ENCODE measurements at places on chromosomes 7 and 10.

- no peak for DNase-seq
Observed at GRCh38 chr7:51467384-51468017, 150.9 kb upstream of the COBL start.

DNA sequence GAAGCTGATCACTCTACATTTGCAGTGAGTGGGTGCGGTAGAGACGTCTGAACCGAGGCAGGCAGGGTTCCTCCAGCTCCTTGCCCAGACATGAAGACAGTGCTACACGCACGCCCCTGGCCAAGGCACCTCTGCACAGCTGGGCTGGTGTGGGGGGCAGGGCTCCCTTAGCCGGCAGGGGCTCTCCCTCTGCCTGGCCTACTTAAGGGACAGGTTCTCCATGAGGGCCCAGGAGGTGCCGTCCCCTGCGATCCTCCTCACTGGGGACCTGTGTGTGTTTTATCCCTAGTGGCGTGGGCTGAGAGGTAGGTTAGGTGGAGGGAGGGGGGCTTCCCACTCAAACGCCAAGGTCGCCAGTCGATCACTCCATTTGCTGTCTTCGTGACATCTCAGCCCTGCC lies 35.3 kb downstream of the IL15RA start:
- DNase-seq, result no peak

- DNase-seq, result no peak
Observed at GRCh38 chr7:81845744-81846241, 75.9 kb upstream of the HGF start.

- DNase-seq, result no peak
Observed at GRCh38 chr7:156039971-156040677, 227.9 kb upstream of the SHH start.

- DNase-seq, result no peak
Observed at GRCh38 chr10:93875032-93875358, 18.8 kb upstream of the SLC35G1 start.

DNA sequence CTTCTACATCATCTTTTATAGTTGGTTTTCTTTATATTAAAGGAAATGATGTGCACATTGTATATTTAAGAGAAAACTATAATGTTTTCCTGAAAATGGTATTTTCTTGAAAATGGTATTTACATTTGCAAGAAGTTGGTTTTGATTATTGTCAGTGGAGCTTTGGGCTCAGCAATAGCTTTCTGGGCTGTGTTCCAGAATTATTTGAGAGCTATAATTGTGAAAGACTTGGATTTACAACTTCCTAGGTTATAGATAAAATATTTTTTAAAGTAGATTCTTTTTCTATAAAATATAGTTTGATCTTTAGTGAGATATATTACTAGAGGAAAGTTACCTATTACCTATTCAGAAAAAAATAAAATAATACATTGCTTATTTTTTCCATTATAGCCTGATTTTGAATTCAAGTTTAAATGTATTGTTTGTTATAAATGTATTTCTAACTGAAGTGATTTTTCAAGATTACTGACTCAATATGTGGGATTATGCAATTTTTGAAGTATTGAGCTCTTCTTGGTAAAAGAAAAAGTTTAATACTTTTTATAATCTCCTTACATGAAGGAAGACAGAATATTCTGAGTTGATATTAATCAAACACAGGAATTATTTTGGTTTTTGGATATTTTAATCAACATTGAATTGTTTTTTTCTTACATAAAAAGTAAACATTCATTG lies 20.2 kb downstream of the GNAI1 start:
- DNase-seq, result no peak

DNA sequence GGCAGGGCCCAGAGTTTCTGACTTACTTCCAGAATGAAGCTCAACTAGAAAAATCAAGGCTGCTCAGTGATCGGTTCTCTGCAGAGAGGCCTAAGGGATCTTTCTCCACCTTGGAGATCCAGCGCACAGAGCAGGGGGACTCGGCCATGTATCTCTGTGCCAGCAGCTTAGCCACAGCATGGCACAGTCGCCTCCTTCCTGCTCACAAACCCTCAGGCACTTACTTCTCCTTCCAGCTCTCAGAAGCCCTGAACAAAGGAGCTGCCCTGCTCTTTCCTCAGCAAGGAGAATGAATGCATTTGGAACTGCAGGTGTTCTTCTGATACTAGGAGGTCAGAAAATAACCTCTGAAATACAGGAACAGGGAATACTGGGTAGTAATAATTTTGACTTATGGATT lies 219.7 kb upstream of the PRSS1 start:
- no peak for DNase-seq

GRCh38 chr7:52450816-52451215 lies 584.6 kb upstream of the POM121L12 start:
- no peak for DNase-seq

- DNase-seq, result no peak
Observed at GRCh38 chr7:99331002-99331401, 5.3 kb downstream of the ARPC1A start.

DNA sequence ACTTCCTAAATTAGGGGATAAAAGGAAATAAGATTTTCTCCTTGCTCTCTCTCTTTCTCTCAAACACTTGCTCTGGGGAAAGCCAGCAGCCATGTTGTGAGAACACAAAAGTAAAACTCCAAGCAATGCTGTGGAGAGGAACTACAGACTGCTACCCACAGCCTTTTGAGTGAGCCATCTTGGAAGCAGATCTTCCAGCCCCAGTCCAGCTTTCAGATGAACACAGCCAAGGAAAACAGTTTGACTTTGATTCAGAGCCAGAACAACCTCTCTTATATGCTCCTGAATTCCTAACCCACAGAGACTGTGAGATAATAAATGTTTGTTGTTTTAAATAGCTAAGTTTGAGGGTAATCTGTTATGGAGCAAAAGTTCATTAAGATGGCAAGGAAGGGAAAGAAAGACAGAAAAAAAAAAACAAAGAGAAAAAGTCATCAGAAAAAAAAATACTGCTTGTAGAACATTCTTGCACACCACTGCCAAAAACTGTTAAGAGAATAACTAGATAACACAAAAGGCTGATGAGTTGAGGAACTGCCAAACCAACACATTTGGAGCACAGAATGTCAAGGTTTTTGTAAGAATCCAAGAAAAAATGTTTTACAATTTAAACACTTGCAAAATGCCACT lies 20.9 kb upstream of the PRKAR2B start:
- no peak for DNase-seq

GRCh38 chr7:39407723-39408122 lies 158.5 kb upstream of the YAE1 start:
- DNase-seq, result no peak

DNA sequence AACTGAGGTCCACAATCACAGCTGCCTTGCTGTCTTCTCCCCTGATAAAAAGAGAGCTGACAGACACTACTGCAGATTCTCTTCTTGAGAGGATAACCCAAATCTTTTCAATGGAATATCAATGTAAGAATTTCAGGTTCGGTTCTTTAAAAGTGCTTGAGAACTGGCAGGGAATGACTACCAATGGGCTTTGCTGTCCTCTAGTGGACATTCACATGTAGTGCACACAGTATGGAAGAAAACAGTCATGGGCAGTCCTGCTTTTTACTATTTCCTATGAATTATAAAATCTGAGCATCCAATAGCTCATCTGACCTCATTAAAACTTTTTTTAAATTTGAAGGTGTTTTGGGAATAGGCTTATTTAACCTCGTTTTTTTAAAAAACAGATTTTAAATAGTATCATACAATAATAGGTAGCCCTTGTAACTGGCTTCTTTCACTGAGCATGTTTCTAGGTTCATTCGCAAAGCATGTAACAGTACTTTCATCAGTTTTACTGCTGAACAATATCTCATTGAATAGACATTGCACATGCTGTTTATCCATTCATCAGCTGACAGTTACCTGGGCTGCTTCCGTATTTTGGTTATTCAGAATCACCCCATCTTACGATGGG lies 18.3 kb downstream of the FZD9 start:
- no peak for DNase-seq

DNA sequence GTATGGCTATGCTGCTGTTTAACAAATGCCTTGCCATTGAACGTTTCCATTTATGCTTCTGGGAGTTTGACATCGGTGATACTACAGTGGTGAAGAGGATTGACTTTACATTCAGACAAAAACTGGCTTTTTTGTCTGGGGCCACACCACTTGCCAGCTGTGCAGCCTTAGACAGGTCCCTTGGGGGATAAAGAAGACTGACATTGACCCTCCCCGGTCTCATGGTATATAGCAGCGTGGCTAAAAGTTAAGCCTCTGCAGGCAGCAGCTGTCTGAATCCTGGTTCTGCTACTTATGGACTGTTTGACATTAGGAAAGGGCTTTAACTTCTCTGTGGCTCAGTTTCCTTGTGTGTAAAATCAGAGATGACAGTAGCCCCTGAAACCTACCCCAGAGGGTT lies 42.0 kb upstream of the PTF1A start:
- no peak for DNase-seq

- DNase-seq, result no peak
Observed at GRCh38 chr10:88526501-88527105, 56.5 kb downstream of the RNLS start.

DNA sequence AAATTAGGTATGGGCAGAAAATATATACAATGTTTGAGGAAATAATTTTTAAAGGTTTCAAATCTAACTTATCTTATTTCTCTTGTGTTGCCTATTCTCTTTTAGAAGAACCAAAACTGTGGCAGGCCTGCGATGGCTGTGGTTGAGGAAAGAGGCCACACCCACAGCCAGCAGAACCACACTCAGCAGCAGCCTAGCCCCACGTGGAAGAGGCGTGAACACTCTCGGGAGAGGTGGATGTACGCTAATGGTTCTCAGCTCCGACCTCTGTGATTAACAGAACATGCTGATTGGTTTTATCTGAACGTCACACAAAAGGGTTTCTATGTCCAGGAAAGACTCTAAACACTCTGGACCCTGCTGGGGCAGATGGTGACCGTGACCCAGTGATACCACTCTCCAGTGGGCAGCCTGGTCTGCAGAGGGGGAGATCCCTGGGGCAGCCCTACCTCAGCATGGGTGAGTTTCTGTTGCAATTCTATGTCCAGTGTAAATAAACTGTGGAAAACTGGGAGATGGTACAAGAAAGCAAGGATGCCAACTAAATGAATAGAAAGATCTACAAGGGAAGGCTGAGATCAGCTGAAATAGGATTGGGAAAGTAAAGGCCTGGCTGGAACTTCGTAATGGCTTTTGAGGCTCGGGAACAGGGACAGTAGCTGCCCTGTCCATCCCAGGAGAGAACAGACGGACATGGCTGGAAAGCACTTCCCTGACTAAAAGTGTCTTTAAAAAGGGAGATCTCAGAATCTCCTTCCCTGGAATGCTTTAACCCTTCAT lies 26.6 kb downstream of the DIP2C start:
- DNase-seq, result no peak

- no peak for DNase-seq
Observed at GRCh38 chr7:69568266-69568665, 30.0 kb upstream of the AUTS2 start.

DNA sequence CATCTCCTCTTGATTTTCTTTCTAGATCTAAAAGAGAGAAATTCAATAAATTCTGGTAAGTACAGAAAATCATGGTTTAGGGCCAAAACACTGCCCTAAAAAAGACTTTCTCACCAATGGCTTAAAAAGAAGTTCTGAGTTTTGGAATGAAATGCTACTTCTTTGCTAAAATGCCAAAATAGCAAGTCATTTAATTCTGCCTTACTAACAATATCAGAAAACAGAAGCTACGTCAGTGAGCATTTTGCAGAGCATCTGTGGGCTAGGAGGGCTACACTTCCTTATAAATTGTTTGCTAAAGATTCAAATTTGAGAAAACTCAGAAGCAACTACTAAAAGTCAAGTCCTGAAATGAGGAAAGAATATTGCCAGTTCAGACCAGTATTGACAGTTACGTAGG lies 560.8 kb upstream of the CELF2 start:
- no peak for DNase-seq

DNA sequence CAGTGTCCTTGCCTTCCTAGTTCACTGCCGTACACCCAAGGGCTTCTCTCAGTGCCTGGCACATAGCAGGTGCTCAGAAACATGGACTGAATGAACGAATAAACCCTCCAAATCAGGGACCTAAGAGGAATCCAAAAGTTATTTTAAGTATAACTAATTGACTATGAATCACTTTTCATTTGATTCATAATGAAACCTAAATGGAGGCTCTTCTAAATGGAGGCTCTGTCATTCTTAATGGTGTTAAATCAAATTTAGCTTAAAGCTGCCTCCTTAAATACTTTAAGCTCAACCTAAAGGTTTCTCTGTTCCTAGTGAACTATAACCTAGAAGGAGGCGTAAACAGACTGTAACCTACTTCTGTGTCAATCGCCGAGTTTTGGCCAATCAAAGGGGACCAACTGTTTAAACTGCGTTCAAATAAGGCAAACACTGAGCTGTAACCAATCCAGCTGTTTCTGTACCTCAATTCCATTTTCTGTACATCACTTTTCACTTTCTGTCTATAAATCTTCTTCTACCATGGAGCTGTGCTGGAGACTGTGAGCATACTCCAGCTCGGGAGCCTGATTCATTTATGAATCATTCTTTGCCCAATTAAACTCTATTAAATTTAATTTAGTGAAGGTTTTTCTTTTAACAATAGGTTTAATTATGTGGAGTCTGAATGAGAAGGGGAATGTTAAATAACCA lies 11.0 kb downstream of the PYROXD2 start:
- DNase-seq, result no peak

GRCh38 chr7:76368190-76368589 lies 9.4 kb upstream of the YWHAG start:
- DNase-seq, result no peak

DNA sequence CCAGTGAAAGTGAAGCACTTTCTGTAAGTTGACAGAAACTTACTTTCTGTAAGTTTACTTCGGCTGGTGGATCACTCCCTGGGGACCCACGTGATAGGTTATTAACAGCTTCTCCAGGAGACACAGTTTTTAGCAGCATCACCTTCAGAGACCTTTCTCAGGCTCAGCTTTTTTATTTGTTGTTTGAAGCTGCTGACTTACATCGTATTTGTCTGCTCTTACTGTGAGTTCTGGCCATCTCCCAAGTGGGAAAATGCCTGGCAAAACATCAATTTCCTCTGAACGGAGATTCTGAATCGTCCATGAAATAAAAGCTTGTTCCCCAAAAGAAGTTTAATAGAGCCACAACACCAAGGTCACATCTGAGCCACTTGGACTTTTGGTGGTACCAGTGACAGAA lies 178.7 kb upstream of the PODXL start:
- DNase-seq, result no peak

DNA sequence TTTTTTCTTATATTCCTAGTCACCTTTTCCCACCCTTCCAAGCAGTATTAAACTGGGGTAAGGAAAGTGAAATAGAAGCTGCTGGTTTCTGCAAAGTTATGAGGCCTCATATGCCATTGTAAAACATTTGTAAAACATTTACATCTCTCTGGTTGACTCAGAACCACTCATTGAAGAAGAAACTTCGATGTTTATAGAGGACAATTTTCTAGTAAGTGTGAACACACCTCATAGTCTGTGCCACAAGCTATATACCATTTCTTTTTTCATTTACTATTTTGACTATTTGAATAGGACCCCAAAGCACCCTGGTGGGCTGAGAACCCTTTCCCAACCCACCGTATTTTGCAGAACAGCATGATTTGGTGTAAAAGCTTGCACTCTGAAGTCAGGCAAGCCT lies 12.9 kb upstream of the ITGB1 start:
- DNase-seq, result no peak
